Fibroblast of skin of back (primary cell): ENCODE measurements at places on chromosomes 13 and 19.

- DNase-seq: no peak
Observed at GRCh38 chr19:36099166-36099785, 11.7 kb upstream of the OVOL3 start.

DNA sequence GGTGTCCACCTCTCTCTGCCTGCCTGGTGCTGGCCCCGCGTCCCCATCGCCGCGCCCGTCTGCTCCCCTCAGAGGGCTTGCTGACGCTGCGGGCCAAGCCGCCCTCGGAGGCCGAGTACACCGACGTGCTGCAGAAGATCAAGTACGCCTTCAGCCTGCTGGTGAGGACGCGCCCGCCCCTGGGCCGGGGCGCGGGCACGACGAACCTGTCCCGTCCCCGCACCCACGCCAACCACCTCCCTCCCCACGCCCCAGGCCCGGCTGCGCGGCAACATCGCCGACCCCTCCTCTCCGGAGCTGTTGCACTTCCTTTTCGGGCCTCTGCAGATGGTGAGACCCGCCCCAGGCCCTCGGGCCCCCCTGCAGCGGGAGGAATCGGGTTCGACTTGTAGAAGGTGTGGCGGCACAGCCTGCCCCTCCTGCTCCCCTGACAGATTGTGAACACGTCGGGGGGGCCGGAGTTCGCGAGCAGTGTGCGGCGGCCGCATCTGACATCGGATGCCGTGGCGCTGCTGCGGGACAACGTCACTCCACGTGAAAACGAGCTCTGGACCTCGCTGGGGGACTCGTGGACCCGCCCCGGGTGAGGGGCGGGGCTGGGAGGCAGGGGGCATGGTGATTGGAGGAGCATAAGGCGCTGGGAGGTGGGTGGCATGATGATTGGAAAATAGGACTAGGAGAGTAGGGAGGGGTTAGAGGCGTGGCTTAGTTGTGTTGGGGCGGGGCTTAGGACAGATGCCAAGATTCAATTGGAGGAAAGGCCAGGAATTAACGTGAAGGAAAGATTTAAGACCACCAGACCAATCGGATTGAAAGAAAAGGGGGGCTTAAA lies 6.6 kb downstream of the EPS8L1 start:
- DNase-seq: peak; percentile 58

- no peak for DNase-seq
Observed at GRCh38 chr19:35451338-35452096, 3.5 kb downstream of the FFAR2 start.

DNA sequence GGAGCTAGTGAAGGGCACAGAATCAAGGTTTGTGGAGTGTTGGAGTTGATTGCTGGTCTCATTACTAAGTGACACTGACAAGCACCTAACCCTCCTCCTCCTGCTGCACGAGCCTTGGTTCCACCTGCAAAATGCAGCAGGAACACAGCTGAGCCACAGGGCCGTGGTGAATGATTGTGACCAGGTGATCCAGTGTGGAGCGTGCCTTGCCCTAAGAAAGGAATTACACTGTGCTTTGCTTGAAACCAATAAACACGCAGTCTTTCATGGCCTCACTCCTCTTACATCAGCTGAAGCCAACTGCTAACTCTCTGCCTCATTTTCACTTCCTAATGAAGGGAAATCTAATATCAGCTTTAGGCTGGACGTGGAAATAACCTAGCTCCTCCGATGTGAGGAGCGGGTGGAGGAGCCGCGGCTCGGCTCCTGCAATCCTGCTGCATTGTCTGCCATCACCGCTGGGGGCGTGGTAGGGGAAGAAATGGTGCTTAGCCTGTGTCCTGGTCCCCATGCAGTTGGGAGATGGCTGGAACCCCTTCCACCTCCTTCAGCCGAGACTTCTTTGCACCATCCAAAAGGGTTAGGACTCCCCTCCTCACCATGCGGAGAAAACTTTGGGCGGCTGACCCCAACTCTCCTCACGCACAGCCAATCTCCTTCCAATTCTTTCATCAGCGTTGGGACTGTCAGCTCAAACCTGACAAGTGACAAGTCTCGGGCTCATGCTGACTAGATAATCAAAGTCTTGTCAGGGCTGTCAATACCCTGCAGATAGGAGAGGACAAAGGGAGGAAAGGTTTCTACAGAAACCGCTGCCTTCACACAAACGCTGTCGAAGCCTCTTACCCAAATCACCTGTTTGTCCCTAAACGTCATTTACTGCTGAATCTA lies 427.9 kb downstream of the ZNF536 start:
- peak; percentile 13 for DNase-seq

GRCh38 chr13:112097770-112098169 lies 30.8 kb downstream of the SOX1 start:
- DNase-seq: no peak

DNA sequence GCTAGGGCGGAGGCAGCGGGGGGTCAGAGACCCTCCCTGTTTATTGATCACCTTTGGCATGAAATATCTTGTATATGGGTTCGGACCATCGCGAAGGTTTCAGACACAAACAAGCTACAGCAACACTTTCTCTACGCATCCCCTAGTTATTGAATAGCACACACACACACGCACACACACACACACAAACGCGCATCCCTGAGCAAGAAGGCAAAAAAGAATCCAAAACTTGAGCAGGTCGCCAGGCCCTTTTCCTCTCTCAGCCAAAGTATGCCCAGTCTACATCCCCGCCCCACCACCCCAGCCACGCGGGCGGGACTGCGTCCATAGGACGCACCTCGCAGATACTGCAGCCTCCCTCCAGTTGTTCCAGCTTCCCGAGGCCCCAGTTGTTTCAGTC lies 16.0 kb downstream of the POU4F1 start:
- no peak for DNase-seq

DNA sequence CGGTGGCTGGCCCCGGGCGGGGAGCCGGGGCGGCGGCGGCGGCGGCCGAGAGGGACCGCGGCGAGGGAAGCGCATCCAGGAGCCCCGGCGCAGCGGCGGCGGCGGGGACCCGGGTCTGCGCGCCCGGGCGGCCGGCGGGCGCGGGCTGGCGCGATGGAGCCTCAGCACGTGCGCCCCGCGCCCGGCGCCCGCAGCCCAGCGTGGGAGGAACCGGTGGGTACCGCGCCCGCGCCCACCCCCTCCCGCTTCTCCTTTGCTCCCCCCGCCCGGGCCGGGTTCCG lies 7.8 kb upstream of the DGKH start:
- no peak for DNase-seq

GRCh38 chr13:96072392-96072791 lies 17.5 kb upstream of the HS6ST3 start:
- no peak for DNase-seq

GRCh38 chr19:19475849-19476828 lies 39.2 kb downstream of the TSSK6 start:
- DNase-seq: no peak

- no peak for DNase-seq
Observed at GRCh38 chr19:48186541-48186991, 16.1 kb downstream of the ZSWIM9 start.

GRCh38 chr13:102799426-102800144 lies 666 bp downstream of the BIVM start:
- peak; percentile 20 for DNase-seq

DNA sequence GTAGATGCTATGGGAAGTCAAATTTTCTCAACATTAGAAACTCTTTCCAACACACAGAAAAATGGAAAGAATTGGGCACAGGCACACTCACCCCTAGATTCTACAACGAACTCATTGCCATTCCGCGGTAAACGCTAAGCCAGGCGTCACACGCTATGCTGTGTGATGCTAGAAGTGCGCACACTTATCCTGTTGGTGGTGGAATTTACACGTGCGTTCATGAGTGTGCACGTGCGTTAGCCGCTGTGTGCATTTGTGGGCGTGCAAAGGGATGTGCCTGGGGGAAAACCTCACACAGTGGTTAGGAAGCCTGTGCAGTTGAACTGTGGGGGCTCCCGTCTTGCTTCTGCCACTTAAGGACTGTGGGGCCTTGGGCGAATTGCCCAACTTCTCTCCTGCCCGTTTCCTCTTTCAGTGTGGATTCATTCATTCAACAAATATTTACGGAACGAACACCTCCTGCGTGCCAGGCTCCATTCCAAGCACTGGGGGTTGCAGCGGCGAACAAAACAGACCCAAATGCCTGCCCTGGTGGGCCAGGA lies 7.7 kb downstream of the NFILZ start:
- DNase-seq: peak; percentile 87

- DNase-seq: peak; percentile 96
Observed at GRCh38 chr19:13022859-13023636, 27.8 kb downstream of the NFIX start.

- peak; percentile 96 for DNase-seq
Observed at GRCh38 chr19:32674931-32675719, at the start of gene ANKRD27. ANKRD27 (minus strand) TSS chr19:32675180; CDS start chr19:32659015, 16,165 bp downstream.

GRCh38 chr13:99278200-99278599 lies 20.0 kb upstream of the GPR18 start:
- DNase-seq: no peak

GRCh38 chr13:44128552-44129001 lies 245.0 kb upstream of the SERP2 start:
- DNase-seq: peak; percentile 68

DNA sequence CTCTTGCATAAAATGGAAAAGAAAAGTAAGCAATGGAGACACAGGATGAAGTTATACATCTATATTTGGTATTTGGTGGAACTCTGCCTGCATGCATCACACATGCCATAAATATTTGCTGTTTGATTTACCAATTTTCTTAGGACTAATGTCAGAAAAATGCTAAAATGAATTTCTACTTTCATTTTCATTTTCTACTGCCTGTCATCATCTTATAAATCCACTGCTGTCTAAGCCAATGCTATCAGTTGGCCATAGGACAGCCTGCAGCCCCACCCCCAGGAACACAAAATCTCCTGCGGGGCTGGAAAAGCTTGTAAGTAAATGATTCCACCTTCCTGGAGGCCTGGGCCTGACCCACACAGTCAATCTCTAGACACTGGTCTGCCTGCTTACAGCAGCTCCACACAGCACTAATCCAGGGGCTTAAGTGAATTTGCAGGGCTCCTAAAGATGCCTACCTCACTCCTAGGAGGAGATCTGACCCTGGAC lies 122.0 kb downstream of the ENOX1 start:
- DNase-seq: peak; percentile 88

GRCh38 chr19:31110336-31110735 lies 238.9 kb downstream of the TSHZ3 start:
- DNase-seq: peak; percentile 47

- no peak for DNase-seq
Observed at GRCh38 chr13:103190841-103191240, 124.6 kb upstream of the SLC10A2 start.

GRCh38 chr13:53343361-53343744 lies 314.7 kb downstream of the OLFM4 start:
- DNase-seq: no peak

DNA sequence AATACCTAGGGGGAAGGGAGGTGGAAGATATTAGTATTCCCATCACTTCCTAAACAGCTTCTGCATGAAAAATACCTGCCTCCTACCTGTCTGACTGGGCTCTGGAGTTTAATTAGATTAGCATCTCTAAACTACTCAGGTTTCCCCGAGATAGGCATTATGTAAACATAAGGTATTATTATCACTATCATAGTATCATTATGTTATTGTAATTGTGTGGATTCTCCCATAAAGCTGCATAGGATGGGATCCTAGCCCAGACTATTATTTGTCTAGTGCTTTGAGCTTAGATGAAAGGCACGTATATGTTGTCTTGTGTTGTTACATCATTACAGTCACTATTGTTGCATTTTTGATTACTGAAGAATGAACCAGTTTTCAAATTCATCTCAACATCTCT lies 115.2 kb upstream of the SOX21 start:
- DNase-seq: no peak

GRCh38 chr13:24243302-24243701 lies 66.1 kb upstream of the C1QTNF9 start:
- DNase-seq: no peak

DNA sequence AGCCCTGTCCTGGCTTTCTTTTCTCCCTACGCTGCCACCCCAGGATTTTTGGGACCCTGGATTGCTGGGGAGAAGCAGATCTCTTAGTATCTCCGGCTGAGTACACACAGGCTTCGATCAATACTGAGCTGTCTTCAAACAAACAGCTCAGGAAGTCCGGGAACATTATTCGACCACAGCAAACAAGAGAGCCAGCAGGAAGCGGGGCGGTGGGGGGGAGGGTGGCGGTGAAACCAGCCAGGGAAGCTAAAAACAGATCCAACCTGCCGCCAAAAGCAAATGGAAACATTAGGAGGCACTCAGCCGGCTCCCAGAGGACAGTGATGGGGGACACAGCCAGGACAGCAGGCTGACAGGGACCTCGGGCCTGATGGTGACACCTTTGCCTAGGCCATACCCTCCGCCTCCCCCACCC lies 12.2 kb upstream of the BCAM start:
- no peak for DNase-seq

DNA sequence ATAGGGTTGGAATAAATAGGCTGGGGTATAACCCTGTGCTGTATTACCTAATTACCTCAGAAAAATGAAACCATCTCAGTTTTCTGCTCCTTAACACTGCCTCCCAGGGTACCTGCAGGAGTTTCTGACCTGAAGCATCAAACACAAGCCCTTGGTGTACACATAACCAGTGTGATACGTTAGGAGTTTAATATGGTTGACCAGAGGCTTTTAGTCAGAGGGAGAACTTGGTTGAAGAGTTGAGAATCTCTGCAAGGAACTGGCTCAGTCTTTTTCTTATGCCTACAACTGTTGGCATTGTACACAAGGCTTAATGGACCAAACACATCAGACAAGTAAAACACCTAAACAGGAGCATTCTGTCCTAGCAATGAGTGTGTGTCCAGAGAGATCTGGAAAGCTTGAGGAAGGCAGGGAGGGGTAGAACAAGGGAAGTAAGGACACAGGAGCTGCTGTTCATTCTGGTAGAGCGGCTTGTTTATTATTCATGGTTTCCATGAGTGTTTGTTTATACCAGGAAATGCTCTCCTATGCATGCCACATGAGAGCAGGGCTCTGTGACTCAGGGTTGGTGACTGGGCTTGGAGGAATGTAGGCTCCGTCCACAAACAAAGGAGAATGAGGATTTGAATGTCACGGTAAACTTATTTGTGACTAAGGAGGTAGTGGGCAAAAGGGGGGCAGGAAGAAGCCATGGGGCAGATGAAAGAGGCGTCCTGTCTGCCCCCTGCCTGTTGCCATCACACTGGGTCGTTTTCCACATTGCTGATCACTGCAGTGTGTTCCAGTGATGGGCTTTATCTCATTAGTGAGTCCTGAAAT lies 11.9 kb upstream of the SPATA13 start:
- DNase-seq: peak; percentile 96

DNA sequence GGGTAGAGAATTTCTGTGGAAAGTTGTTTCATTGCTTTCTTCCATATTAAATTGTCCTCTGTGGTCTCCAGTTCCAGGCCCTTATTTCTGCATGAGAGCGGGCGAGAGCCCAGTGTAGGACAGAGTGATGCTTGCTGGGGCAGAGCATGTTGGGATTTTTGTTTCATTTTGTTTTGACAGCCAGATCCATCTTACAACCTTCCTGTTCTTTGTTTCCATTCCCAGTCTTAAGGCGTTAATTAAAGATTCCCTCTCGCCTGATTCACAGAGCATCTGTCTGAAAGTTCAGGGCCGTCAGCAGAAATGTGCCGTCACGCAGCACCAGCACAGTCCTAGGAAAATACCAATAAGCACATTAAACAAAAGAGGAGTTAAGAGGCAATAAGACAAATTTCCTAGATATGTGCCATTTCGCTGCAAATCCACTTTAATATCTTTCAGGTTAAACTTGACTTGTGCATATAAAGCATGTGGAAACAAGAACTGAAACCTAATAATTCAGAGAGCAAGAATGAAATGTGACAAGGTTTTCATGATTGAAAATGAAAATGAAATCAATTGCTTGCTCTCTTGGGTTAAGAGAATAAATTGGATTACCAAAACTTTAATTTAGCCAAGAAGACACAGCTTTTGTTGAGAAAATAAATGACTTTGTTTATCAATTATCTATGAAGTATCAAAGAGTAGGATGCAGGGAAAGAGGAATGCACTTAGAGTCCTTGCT lies 210.7 kb upstream of the SLC10A2 start:
- no peak for DNase-seq
